Motor neuron (in vitro differentiated cells): ENCODE measurements at places on chromosomes 16 and 17. TPM values are rescaled to one million over a fixed set of nuclear protein-coding genes. Genes with fewer than 3 reads are reported as not detected.

The RCVRN gene
- 0.09 and 0.26 TPM in 2 replicates for total RNA-seq

GRCh38 chr16:74677868-74678267 is 11.2 kb upstream of the RFWD3 start:
- ATAC-seq, result no peak

GRCh38 chr17:17681187-17681743 is at the start of gene RAI1:
Gene RAI1, plus strand, starts transcription at chr17:17681458. Its CDS starts 111,491 bp downstream, at chr17:17792949.
- peak; percentile 62 for ATAC-seq

- peak; percentile 74 for ATAC-seq
These were observed 4.5 kb downstream of the PRSS27 start for GRCh38 chr16:2715519-2715918.

GRCh38 chr16:17160920-17161431 is 309.8 kb downstream of the XYLT1 start:
- peak; percentile 50 for ATAC-seq
